ENCODE measurements at places on chromosomes 7 and 10. TPM values are rescaled to one million over a fixed set of nuclear protein-coding genes. Genes with fewer than 3 reads are reported as not detected.

The ELMO1 gene
- 10.5 TPM for polyA plus RNA-seq

The TRIP6 gene
- polyA plus RNA-seq: 51.1 TPM

- DNase-seq: no peak
These were observed 89.8 kb upstream of the HPS1 start for GRCh38 chr10:98536551-98536950.

GRCh38 chr7:128911423-128912031 lies 1.0 kb upstream of the KCP start:
- no peak for DNase-seq

DNA sequence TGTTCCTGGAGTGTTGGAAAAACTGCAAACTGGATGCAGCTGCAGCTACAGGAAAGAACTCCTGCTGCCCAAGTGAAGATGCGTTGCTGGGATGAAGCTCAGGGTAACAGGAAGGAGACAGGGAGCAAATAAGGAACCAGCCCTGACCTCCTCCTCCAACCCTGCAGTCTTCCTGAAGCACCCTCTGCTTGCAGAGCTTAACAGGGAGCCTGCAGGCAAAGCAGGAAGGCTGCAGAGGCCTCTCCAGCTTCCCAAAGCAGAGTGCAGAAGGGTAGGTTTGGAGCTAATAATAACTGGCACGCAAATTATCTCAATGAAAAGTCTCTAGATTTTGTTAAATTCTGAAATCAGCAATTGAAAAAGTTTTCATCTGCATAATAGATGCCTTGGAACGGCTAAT lies 92.5 kb downstream of the SORCS1 start:
- no peak for DNase-seq
